Right lung (tissue), 10 donors: ENCODE measurements at places on chromosomes 5 and 9. TPM values are rescaled to one million over a fixed set of nuclear protein-coding genes. Genes with fewer than 3 reads are reported as not detected.
A peak's percentile ranks its signal among the peaks of the same experiment; 100 is the strongest.

Gene OR1J2
- not detected for polyA plus RNA-seq

Gene SLC6A19
- polyA plus RNA-seq, result 0.15 TPM

Gene ENTPD2
- 2.6 TPM for polyA plus RNA-seq

Gene ENHO
- polyA plus RNA-seq, result 2.7 TPM

Gene NPR3
- 37.2 TPM for polyA plus RNA-seq

Gene FBXL17
- polyA plus RNA-seq, result 21.9 TPM

Gene TEK
- polyA plus RNA-seq, result 55.0 TPM

Gene MUSK
- 0.43 TPM for polyA plus RNA-seq

Gene DIRAS2
- 0.57 TPM for polyA plus RNA-seq

Gene JADE2
- 15.8 TPM for polyA plus RNA-seq

Gene LAMC3
- polyA plus RNA-seq, result 8.3 TPM

Gene RUFY1
- polyA plus RNA-seq, result 72.5 TPM

Gene PCDHB11
- polyA plus RNA-seq, result 2.9 TPM

Gene NEURL1B
- 28.7 TPM for polyA plus RNA-seq

DNA sequence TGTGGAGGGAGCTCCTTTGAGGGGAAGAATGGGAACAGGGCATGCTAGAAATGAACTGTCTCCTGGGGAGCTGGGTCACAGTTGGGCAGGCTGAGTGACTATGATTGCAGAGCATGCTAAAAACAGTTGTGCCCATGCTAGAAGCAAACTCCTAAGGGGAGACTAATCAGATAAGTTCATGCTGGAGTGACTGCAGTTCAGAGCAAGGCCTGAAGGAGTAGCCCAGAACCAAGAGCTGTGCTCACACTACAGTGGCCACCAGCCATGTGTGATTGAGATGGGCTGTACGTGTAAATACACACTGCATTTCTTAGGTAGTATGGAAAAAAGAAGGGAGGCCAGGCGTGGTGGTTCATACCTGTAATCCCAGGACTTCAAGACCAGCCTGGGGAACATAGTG lies 10.3 kb upstream of the AK1 start:
- DNase-seq, result no peak

GRCh38 chr9:125241863-125242739 lies 958 bp upstream of the HSPA5 start:
- DNase-seq, result no peak

DNA sequence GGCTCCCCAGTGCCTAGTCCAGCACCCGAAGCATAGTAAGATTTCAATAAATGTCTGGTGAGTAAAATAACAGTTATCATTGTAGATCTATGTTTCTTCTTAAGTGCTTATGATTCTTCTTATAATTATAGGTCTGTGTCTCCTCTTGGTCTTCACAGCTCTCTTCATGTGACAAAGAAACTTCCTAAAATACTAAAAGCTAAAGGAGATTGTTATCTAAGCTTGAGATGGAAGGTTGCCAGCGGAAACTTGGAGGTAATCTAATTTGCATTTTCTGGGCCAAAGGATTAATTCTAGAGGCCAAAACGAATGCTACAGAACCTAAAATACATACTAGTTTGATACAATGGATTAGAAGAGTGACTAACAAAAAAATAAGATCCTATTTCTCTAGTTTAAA lies 13.6 kb upstream of the ARHGAP26 start:
- DNase-seq, result no peak

- DNase-seq, result no peak
These were observed 73.5 kb upstream of the GALNT10 start for GRCh38 chr5:154117050-154117449.

GRCh38 chr5:1772634-1773033 lies 27.0 kb downstream of the MRPL36 start:
- DNase-seq, result no peak

DNA sequence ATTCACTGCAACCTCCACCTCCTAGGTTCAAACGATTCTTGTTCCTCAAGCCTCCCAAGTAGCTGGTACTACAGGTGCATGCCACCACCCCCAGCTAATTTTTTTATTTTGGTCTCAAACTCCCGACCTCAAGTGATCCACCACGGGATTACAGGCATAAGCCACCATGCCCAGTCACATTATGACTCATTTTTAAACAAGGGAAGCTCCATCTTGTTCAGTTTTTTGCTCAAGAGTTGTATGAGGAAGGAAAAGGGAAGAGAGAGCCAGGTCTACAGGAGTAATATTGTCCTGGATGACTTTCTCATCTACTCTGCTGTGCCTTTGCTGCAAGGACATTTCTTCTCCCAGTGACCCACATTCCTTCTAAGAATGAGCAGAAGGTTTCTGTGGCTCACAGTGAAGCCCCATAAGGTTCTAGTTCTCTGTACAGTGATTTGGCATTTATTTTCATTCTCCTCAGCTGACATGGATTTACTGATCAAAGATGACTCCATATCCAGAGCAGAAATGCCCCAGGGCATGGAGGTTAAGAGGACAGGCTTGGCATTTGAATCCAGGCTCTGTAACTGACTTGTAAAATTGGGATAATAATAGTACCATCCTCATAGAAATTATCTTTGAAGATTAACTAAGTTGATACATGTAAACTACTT lies 153.5 kb downstream of the CDH6 start:
- no peak for DNase-seq

DNA sequence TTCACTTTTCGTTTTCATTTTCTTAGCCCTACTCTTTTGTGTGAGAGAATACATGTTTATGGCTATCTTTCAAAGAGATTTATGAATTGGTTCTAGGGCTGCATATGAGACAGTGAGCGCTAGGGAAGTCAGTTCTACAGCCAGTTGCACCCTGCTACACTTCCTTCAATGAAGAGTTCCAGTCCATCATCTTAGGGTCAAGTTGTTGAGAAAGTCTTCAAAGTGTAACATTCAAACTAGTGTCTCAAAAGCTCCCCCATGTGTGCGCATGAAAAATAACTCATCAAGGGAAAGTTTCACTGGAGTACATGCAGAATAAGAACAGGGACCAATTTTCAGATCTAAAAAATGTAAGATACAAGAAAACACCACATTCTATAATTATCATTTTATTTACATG lies 317.2 kb downstream of the DEPDC1B start:
- peak; percentile 28 for DNase-seq

DNA sequence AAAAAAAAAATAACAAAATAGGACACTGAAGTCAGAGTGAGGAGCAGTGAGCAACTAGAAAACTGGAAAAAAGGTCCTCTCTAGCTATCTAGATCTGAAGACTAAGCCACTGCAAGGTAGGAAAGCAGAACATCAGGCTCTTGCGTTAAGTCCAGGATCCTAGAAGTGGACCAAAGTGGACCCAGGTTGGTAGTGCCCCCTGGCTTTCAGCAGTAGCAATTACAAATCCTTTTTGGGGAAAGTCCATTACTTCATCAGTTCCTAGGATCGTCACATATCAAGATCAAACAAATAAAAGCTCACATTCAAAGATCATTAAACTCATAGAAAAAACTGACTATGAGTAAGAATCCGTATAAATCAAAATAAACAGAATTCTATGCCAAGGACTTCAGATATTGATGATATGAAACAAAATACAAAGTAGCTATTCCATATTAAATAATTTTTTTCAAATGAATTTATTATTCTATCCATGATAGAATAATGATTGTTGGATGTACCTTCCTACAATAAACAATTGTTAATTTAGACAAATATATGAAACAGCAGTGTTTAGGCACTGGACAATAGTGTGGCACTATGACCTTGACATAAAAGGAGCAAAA lies 6.5 kb upstream of the RICTOR start:
- no peak for DNase-seq

GRCh38 chr5:5751498-5751897 lies 329.0 kb downstream of the ICE1 start:
- no peak for DNase-seq

DNA sequence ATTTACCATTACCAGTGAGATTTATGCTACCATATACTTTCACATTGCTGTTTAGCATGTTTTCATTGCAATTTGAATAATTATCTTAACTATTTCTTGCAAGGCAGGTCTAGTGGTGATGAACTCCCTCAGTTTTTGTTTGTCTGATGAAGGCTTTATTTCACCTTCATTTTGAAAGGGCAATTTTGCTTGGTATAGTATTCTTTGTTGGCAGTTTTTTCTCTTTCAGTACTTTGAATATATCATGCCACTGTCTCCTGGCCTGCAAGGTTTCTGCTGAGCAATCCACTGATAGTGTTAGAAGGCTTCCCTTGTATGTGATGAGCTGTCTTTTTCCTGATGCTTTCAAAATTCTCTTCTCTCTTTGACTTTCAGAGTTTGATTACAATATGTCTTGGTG lies 188.0 kb downstream of the MARCHF11 start:
- no peak for DNase-seq

DNA sequence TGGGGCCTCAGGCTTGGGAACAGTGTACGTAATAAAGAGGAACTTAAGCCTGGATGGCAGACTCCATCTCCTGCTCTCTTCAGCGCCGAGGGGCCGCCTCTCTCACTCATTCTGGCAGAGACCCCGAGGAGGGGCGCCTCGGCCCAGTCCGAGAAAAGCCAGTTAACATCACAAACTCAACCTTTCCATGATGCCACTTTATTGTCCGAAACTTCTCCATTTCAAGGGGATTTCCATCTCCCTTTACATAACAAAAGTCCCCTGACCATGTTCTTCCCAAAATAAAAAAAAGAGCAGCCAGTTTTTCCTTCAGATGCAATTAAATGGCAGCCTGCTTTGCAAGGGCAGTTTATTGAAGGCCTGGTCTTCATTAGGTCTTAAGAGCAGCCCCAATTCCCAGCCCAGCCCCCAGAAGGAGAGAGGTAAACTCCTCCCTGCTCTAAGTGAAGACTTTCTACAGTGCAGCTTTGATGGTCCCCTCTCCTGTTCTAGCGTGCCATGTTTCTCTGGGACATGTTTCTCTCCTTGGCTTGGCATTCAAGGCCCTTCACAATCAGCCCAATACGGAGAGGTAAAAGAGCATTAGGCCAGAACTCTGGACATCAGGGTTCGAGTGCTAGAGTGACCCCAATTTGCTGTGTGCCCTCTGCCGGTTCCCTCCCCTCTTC lies 19.5 kb upstream of the RAB14 start:
- no peak for DNase-seq

DNA sequence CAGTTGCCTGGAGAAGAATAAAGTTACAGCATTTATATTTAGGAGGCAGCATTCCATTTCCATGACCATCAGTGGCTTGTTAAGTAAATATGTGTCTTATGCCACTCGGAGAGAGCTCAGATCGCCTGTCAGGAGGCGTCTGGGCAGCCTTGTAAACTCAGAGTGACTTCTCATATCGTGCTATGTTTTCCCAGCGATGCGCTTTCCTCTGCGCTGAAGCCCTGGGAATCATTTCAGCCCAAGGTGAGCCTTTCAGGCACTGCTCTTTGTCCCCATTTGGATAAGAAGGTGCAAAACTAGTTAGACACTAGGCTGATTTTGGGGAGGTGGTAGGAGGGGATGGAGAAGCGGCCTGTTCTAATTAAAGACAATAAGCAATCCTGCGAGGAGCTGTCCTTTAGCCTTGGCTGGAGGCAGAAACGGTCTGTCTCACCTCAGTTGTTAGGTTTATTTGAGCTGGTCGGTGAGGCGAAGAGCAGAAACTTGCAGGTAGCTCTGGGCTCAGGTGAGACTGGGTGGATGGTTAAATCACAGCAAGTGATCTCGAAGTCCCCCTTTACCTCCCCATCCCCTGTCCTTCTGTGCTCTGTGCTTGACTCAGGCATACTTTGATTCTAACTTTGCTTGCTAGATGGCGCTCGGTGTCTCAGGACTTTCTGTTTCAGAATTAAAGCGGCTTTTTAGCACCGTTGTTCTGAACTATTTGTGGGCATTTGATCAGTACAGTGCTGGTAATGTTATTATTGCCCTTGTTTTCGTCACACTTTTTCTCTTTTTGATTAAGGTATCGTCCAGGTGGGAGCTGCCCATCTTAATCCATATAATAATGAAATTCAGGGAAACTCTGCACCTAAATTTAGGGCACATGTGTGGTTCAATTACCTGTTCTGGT lies 24.6 kb downstream of the NR2F1 start:
- no peak for DNase-seq

- no peak for DNase-seq
These were observed 163.2 kb downstream of the ARRDC3 start for GRCh38 chr5:91219803-91220371.

GRCh38 chr5:10505517-10506095 lies 58.3 kb upstream of the ANKRD33B start:
- no peak for DNase-seq

- DNase-seq, result no peak
These were observed 58.7 kb upstream of the ERBIN start for GRCh38 chr5:65867542-65868195.

- DNase-seq, result no peak
These were observed 14.4 kb upstream of the ZDHHC11 start for GRCh38 chr5:865168-865521.

DNA sequence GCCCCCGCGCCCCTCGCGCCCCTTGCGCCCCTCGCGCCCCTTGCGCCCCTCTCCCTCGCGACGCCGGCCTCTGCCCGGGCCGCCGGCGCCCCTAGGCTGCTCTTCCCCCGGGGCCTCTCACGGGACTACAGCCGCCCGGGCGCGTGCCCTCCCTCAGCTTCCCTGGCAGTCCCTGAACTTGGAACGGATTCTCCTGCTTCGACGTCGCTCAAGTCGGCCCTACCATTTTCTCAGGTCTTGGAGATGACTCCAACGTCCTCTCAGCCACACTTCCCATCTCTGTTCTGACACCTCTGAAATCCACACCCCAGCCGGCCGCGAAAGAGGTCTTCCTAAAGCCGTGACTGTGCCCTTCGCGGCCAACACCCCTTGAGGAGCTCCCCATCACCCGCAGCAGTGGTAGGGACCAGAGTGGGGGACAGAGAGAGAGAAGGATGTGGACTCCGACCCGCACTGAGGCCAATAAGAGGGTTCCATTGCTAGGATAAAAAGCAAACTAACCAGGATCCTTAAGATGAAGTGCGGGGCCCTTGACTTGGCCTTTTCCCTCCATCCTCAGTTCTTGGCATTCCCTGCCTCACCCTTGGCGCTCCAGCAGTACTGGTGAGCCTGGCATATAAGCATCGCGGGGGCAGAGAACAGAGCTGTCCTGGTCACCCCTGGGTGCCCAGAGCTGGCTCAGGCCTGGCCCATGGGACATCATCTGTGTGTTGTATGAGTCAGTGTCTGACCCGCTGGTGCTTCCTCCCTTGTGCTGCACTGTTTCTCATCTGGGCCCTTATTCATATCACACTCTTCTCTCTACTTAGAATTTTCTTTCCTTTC lies 38.6 kb upstream of the GARNL3 start:
- no peak for DNase-seq

GRCh38 chr5:6026766-6027406 lies 351.5 kb downstream of the MED10 start:
- DNase-seq, result no peak
